Thyroid gland (tissue), 4 donors: ENCODE measurements at places on chromosomes 6 and 20. TPM values are rescaled to one million over a fixed set of nuclear protein-coding genes. Genes with fewer than 3 reads are reported as not detected.

Gene PKIB
- total RNA-seq, result 1.7 TPM

Gene THBD
- total RNA-seq, result 30.4 TPM

Gene NRSN2
- 34.6 TPM for total RNA-seq

Gene TAGAP
- total RNA-seq, result 2.0 TPM

Gene ETV7
- not detected for total RNA-seq

Gene SF3B5
- 174 TPM for total RNA-seq

Gene RIPOR2
- 7.2 TPM for total RNA-seq

- no peaks in the 10 kb centered on the region for H3K27me3 ChIP-seq
- no peak overlapping the region for H3K27ac ChIP-seq
- H3K4me3 ChIP-seq, result no peak overlapping the region
- H3K4me1 ChIP-seq, result no peaks in the 10 kb centered on the region
- no peaks in the 10 kb centered on the region for H3K36me3 ChIP-seq
- no peak for DNase-seq
Measured at GRCh38 chr6:14501240-14501639, 383.7 kb downstream of the CD83 start.

GRCh38 chr6:85620308-85620707 lies 22.4 kb downstream of the SYNCRIP start:
- no peaks in the 10 kb centered on the region for H3K4me1 ChIP-seq
- H3K4me3 ChIP-seq, result no peak overlapping the region
- no peaks in the 10 kb centered on the region for H3K27me3 ChIP-seq
- peaks cover 72% of the 10 kb centered on the region for H3K36me3 ChIP-seq
- H3K27ac ChIP-seq, result no peak overlapping the region

DNA sequence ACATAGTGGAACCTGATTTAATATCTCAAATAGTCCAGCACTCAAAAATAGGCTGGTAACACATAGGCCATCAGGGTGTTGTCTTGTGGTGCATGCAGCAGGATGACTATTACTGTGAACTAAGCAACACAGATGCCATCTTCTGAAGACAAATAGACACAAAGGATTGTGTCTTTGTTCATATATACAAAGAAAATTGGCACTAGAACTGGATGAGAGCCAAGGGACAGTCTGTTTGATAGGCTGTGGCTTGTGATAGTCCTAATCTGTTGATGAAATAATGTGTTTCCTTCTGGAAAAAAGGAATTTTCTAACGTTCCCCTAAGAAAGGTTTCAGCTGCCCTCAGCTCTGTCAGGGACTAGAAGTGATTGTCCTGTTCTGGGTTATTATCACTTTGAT lies 129.8 kb downstream of the TPBG start:
- no peaks in the 10 kb centered on the region for H3K36me3 ChIP-seq
- no peaks in the 10 kb centered on the region for H3K4me1 ChIP-seq
- H3K27ac ChIP-seq, result no peak overlapping the region
- no peaks in the 10 kb centered on the region for H3K27me3 ChIP-seq

GRCh38 chr6:170096191-170096802 lies 194.6 kb downstream of the DLL1 start:
- H3K36me3 ChIP-seq, result no peaks in the 10 kb centered on the region
- no peaks in the 10 kb centered on the region for H3K4me1 ChIP-seq
- H3K27me3 ChIP-seq, result no peaks in the 10 kb centered on the region
- no peak overlapping the region for H3K4me3 ChIP-seq
- DNase-seq, result no peak

GRCh38 chr20:62063981-62064769 lies 1.5 kb downstream of the TAF4 start:
- no peaks in the 10 kb centered on the region for H3K36me3 ChIP-seq
- H3K4me1 ChIP-seq, result peaks cover 19% of the 10 kb centered on the region
- no peaks in the 10 kb centered on the region for H3K27me3 ChIP-seq
- H3K4me3 ChIP-seq, result peak overlapping the region; percentile 55
- peak; percentile 42 for DNase-seq

- H3K36me3 ChIP-seq, result no peaks in the 10 kb centered on the region
- no peaks in the 10 kb centered on the region for H3K4me1 ChIP-seq
- H3K4me3 ChIP-seq, result peak within 1 kb of the TSS; percentile 68
- no peaks in the 10 kb centered on the region for H3K27me3 ChIP-seq
Measured at GRCh38 chr6:80106418-80107235, at the start of gene BCKDHB. TSS of gene BCKDHB (plus strand) at chr6:80106671. CDS start at chr6:80106694, 23 bp downstream.

DNA sequence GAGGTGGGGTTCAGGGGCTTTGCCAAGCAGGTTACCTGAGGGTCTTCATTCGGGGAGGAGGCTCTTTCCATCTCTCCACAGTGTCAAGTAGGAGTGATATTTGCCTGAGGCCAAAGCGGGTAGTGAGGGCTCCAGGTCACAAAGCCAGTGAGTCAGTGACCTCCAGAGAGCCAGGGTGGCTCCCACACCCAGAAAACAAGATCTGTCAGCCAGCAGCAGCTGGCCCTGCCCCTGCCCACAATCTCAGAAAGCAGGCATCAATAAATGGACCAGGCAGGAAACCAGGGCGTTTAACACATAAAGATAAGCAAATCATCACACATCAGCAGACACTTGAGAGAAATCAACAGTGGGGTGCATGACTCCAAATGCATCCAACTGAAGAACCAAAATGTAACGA lies 250.8 kb downstream of the CDH26 start:
- peaks cover 7% of the 10 kb centered on the region for H3K4me1 ChIP-seq
- H3K27me3 ChIP-seq, result no peaks in the 10 kb centered on the region
- no peak for DNase-seq
- no peaks in the 10 kb centered on the region for H3K36me3 ChIP-seq
- H3K27ac ChIP-seq, result no peak overlapping the region

DNA sequence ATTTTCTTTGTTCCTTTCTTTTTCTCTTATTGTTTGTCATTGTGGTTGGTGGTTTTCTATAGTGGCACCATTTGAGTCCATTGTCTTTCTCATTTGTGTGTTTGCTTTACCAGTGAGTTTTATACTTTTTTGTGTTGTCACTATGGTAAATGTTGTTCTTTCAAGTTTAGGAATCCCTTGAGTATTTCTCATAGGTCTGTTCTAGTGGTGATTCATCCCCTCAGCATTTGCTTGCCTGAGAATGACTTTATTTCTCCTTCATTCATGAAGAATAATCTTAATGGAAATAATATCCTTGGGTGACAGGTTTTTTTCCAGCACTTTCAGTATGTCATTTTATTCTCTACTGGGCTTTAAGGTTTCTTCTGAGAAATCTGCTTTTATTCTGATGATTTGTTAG lies 209.2 kb upstream of the ASCC3 start:
- H3K4me3 ChIP-seq, result no peak overlapping the region
- DNase-seq, result no peak
- H3K36me3 ChIP-seq, result no peaks in the 10 kb centered on the region
- no peaks in the 10 kb centered on the region for H3K4me1 ChIP-seq

- no peaks in the 10 kb centered on the region for H3K4me1 ChIP-seq
- H3K27me3 ChIP-seq, result no peaks in the 10 kb centered on the region
- H3K36me3 ChIP-seq, result no peaks in the 10 kb centered on the region
- no peak overlapping the region for H3K4me3 ChIP-seq
- H3K27ac ChIP-seq, result no peak overlapping the region
Measured at GRCh38 chr6:49835140-49835539, 31.2 kb downstream of the CRISP1 start.

- H3K36me3 ChIP-seq, result no peaks in the 10 kb centered on the region
- no peak overlapping the region for H3K4me3 ChIP-seq
- no peaks in the 10 kb centered on the region for H3K27me3 ChIP-seq
- no peak overlapping the region for H3K27ac ChIP-seq
- no peaks in the 10 kb centered on the region for H3K4me1 ChIP-seq
Measured at GRCh38 chr6:37669306-37669705, 28.4 kb downstream of the MDGA1 start.

- H3K27ac ChIP-seq, result no peak overlapping the region
- no peaks in the 10 kb centered on the region for H3K36me3 ChIP-seq
- no peak overlapping the region for H3K4me3 ChIP-seq
- H3K27me3 ChIP-seq, result no peaks in the 10 kb centered on the region
Measured at GRCh38 chr6:75852721-75853120, 103.7 kb downstream of the MYO6 start.

DNA sequence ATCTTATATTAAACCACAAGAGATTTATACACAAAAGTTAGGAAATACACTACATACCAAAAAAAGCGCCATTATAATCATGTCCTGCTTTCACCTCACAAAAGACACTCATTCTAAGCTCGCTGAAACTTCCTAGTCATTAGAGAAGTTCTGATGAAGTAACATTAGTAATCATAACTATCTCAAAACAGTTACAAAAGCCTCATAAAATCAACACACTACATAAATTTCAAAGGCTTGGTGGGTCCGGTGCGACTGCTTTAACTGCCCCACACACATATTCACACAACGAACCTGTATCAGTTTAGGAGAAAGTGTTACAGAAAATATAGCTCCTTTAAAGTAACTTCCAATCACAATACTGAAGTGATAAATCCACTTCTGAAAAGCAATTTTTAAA lies 1.9 kb downstream of the PHIP start:
- peaks cover 13% of the 10 kb centered on the region for H3K4me1 ChIP-seq
- peak overlapping the region; percentile 96 for H3K27ac ChIP-seq
- no peak for DNase-seq
- no peaks in the 10 kb centered on the region for H3K27me3 ChIP-seq

DNA sequence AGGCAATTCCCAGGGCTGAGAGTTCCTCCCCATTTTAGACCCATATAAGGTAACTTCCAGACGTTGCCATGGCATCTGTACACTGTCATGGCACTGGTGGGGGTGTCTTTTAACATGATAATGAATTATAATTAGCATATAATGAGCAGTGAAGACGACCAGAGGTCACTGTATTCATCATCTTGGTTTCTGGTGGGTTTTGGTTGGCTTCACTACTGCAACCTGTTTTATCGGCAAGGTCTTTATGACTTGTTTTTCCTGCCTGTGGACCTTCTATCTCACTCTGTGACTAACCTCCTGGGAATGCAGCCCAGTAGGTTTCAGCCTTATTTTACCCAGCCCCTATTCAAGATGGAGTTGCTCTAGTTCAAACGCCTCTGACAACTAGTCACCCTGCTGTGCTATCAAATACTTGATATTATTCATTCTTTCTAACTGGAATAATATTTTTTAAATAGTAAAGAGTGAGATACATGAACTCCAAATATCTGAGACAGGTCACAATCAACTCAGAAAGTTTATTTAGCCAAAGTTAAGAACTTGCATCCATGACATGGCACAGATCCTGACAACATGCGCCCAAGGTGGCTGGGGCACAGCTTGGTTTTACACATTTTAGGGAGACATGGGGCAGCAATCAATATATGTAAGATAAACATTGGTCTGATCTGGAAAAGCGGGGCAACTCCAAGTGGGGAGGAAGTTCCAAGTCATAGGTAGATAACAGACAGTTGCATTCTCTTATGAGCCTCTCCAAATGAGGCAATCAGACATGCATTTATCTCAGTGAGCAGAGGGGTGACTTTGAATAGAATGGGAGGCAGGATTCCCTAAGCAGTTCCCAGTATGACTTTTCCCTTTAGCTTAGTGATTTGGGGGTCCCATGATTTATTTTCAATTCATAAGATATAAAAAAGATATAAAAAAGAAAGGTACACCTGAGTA lies 1.2 kb upstream of the UFL1 start:
- H3K4me3 ChIP-seq, result peak overlapping the region; percentile 99
- H3K36me3 ChIP-seq, result peaks cover 10% of the 10 kb centered on the region
- H3K27me3 ChIP-seq, result no peaks in the 10 kb centered on the region
- no peak for DNase-seq

- H3K36me3 ChIP-seq, result peaks cover 18% of the 10 kb centered on the region
- DNase-seq, result no peak
- no peak overlapping the region for H3K4me3 ChIP-seq
- peaks cover 15% of the 10 kb centered on the region for H3K4me1 ChIP-seq
- H3K27me3 ChIP-seq, result no peaks in the 10 kb centered on the region
- no peak overlapping the region for H3K27ac ChIP-seq
Measured at GRCh38 chr6:18400831-18401446, 13.8 kb downstream of the RNF144B start.

DNA sequence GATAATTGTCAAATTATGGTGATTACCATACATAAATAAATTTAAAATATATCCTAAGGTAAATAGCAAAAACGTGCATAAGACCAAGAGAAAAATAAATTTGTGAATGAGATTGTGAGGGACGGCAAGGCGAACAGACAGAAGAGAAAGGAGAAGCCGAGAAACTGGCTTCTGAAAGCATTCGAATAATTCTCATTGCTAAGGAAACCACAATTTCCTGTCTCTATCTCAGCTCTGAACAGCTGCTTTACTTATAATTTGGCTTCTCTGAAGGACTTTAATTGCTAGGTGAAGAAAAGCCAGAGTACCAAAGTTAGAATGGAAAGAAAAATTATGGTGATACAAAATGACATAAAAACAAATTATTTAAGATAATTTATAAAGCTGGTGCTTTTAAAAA lies 79.0 kb upstream of the RGS17 start:
- DNase-seq, result no peak
- no peaks in the 10 kb centered on the region for H3K36me3 ChIP-seq
- H3K4me3 ChIP-seq, result no peak overlapping the region
- H3K4me1 ChIP-seq, result no peaks in the 10 kb centered on the region
- no peak overlapping the region for H3K27ac ChIP-seq

DNA sequence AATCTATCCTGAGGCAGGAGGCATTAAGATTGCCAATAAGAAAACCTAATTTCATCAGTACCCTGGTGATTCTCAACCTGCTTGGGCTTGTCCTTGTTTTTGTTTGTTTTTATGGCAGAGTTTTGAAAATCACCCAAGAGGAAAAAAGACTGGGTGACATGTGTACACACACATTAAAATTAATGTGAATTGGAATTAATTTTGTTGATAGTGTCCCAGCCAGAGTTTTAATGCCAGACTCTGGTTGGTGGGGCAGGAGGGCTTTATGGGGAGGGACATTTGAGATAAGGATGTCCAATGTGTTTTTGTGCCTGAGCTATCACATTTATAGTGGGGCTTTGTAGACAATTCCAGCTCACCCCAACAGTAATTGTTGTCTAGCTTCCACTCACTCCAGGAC lies 184.6 kb downstream of the ID4 start:
- no peaks in the 10 kb centered on the region for H3K27me3 ChIP-seq
- H3K4me1 ChIP-seq, result no peaks in the 10 kb centered on the region
- DNase-seq, result no peak

DNA sequence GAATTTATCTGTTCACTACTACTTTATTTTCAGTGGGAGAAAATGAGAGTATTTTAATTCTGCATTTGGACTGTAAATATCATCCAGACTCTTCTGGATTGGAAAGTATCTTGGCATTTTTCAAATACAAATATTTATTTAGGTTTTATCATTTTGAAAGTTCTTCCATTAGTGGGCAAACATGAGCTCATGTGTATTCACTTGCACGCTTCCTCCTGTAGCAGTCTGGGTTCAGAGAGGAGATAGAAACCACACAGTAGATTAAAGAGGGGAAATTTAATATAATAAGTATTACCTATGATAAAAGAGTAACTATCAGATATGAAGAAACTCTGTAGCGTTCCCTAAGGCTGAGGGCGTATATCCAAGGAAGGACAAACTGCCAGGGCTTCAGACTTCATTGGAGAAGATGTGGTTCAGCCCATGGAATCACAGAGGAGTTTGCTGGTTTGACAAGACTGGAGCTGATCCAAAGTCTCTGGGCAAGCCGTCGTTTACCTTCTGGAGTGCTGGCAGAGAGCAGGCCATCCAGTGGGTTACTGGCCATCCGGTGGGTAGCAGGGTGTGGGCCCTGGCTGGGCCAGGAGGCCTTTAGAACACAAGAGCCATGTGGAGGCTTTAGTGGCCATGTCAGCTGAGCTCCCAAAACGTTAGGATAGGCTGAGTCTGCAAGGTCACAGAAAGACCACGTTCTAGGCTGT lies 44.3 kb downstream of the KCNS1 start:
- DNase-seq, result no peak
- H3K36me3 ChIP-seq, result peaks cover 8% of the 10 kb centered on the region
- H3K4me3 ChIP-seq, result no peak overlapping the region
- no peak overlapping the region for H3K27ac ChIP-seq
- peaks cover 10% of the 10 kb centered on the region for H3K4me1 ChIP-seq
